ENCODE measurements at places on chromosomes 7 and 10. TPM values are rescaled to one million over a fixed set of nuclear protein-coding genes. Genes with fewer than 3 reads are reported as not detected.

Gene MPP7
- 30.6 TPM for total RNA-seq

Gene LRMDA
- total RNA-seq = 14.8 TPM

Gene JMJD1C
- 315 TPM for total RNA-seq

Gene ANKRD61
- not detected for total RNA-seq

Gene STN1
- total RNA-seq = 22.4 TPM

Gene SYNPO2L
- 2.5 TPM for total RNA-seq
